ENCODE measurements at places on chromosomes 1 and 21.

DNA sequence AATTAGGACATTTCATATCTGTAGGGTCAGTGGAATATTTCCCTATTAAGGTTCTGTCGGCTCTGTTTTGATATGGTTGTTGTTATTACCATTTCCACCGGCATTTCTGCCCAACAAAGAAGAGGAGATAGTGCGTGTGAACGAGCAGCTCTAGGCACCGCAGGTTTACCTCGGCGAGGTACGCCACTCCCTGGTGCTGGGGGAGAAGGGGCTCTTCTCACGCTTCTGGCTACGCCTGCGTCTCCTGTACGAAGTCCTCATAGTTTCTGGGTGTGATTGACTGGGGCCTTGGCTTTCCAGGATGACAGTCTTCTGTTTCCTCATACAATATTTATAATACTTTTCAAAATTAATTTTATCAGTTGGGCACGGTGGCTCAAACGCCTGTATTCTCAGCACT, 54.4 kb upstream of the DIP2A start:
- no peak for DNase-seq

- no peak for DNase-seq
Observed at GRCh38 chr1:153577624-153578051, 12.0 kb upstream of the S100A2 start.

DNA sequence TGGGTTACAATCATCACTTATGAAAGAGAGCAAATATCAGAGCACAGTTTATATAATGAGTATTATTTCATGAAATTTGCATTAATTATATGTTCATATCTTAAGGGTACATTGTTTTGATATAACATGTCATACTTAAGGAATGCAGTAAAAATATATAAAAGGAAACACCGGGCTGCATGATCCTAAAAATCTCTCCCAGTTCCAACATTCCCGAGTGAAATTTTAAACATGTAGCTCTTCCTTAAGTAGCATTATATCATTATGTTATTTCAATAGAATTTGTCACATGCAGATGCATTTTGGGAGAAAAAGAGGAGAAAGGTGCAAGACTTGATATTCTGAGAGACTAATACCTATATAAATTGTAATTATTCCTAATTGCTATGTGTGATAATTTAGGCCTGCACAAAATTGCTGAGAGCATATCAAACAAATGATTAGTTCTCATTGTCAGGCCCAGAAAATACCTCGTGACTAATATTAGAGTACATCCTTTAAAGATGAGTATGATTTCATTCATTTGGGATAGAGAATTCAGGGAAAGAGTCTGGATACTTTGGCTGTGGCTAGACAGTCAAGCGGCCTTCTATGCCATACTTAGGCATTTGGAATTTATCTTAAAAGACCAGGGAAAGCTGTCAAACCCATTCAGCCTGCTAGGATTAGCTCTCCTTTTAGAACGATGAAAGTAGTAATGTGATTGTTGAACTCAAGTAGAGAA, 86.8 kb downstream of the ADGRL2 start:
- no peak for DNase-seq

DNA sequence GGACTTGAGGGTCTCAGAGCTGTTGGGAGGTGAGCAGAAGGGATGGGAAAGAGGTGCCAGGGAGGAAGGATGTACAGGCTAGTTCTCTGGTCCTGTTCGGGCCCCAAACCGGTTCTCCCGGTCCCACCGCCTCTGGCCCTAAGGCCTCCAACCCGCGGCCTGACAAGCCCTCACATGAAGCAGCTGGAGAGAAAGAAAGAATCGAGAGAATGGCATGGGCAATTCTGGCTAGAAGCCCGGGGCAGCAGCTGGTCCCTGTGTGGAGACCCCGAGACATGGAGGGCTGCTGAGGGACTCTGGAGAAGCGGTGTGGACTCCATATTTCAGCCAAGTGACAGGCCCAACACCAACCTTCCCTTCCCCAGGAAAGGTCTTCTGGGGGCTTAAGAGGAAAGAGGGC, 730 bp downstream of the CDC42SE1 start:
- peak; percentile 77 for DNase-seq

DNA sequence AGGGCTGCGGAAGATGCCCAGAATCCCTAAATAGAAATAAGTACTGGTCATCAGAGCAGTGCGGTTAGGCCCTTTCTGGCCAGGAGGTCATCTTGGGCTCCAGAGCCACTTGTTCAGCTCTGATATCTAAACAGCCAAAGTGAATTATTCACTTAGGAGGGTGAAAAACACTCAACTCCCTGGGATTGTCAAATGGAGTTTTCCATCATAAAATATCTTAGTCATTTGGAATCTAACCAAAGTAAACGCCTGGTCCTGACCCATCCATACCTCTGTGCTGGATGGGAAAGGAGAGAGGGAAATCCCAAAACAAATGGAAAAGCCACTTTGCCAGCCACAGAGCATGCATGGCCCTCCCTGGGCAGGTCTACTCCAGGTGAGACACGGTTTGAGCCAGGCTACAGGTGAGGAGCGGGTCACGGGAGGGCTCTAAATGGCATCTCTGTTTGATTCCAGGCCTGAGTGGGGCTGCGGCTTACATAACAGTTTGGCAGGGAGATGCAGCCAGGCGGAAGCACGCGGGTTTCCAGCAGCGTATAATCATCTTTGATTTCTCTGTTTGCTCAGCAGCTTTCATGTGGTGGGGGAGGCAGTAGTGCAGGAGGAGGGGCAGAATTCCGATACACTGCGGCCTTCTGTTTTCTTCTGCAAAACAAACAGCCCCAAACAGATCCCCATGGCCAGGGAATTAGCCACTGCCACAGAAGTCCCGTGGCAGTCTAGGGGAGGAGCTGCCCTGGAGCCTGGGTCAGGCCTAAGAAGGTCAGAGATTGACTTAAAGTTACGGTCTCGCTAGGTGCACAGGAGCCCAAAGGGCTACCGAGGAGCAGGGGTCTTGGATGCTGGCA, 59.1 kb upstream of the ZNF648 start:
- peak; percentile 72 for DNase-seq

- no peak for DNase-seq
Observed at GRCh38 chr1:10768552-10768951, 27.9 kb downstream of the CASZ1 start.

- no peak for DNase-seq
Observed at GRCh38 chr21:45053561-45054226, 20.7 kb upstream of the ADARB1 start.

GRCh38 chr1:196070940-196071339, 537.3 kb downstream of the KCNT2 start:
- DNase-seq, result no peak

DNA sequence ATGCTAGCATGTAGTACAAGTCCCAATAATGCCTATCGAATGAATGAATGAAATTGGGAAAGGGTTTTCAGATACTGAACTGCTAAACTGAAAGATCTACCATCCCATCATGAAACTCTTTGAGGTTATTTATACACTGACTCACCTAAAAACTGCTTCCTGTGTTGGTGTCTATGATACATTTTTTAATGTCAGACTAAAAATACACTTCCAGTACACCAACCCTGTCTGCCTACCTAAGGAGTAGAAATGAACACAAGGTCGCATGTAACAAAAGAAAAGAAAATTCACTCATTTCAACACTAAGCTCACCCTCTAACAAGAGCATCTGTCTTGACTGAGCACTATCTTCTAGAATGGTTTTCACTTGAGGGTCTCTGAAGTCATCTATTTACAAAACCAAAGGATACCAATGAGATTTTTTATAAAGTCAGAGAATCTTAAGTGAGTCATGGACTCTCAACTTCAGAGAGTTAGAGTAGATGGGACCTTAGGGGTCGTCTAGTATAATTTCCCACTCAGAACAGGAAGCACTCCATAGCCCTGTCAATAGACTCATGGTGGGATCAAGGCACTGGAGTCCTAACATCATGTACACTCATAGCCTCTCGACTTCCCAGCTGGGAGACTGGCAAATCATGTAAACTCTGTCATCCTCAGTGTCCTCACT, 53.4 kb downstream of the WLS start:
- no peak for DNase-seq

- no peak for DNase-seq
Observed at GRCh38 chr21:17602874-17603273, 9.8 kb downstream of the BTG3 start.

DNA sequence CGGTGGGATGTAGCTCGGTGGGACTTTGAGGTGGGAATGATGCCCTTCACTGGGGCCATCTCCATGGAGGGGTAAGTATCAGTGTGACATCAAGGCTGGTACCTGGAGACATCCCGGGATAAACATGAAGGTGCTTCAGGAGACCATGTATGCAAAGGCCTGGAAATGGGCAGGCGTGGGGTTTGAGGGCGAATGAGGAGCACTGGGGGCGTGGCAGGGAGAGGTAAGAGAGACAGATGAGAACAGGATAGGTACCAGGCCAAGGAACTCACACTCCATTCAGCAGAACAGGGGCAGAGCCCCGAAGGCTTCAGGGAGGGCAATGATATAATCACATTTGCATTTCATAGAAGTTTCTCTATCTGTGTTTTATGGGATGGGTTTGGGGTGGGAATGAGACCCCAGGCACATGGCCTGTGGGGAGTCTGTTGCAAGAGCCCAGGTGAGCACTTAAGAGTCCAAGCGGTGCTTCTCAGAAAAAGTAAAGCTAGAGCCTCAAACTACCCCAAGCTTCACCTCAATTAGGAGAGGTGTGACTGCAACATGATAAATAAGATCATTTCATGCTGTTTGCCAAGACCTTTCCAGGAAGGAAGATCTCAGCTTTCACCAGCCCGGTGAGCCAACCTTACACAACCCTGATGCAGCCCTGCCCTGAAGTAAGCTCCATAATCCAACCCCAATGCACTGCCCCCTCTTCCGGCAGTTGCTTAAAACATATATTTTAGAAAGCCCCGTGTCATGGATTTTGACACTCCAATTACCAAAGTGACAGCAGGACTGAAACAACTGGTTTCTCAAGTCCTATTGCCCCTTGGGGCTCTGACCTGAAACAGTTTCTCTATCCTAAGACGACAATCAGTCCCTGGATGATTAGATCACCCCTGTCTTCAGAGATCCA, 7.4 kb downstream of the S100A9 start:
- DNase-seq, result no peak

DNA sequence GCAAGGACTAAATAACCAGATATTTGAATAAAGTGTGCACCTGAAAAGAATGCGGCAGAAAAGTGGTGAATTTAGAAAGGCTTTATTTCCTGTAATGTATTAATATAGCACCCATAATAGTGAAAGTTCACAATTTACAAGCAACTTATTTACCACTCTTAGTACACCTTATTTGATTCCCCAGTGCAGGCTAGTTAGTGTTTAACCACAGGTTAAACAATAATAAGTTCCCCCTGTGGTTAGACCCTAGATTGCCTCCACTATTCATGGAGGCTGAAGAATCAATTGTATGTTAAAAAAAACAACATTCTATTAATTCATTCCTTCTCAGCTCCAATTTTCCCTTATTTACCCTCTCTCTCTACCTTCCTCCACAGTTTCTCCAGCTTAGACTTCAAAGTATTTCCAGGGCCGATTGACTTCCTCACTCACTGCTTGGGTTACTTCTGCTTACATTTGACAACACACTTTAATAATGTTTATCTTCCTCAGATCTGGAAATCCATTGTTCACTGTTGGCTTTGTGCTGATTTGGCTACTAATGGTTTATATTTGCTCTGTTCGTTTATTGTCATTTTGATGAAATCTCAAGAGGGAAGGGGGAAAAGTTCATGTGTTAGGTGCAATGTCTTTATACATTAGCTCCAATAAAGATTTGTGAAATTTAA, 796.3 kb downstream of the BRINP3 start:
- DNase-seq, result no peak

GRCh38 chr1:235663628-235664027, 14.0 kb upstream of the GNG4 start:
- no peak for DNase-seq

- DNase-seq, result peak; percentile 32
Observed at GRCh38 chr1:2241820-2242219, 13.7 kb downstream of the SKI start.

- no peak for DNase-seq
Observed at GRCh38 chr1:2258996-2259395, 30.9 kb downstream of the SKI start.

GRCh38 chr1:248165186-248165585, 9.4 kb upstream of the OR2M2 start:
- no peak for DNase-seq

GRCh38 chr1:85550784-85551516, 29.6 kb upstream of the CCN1 start:
- no peak for DNase-seq

DNA sequence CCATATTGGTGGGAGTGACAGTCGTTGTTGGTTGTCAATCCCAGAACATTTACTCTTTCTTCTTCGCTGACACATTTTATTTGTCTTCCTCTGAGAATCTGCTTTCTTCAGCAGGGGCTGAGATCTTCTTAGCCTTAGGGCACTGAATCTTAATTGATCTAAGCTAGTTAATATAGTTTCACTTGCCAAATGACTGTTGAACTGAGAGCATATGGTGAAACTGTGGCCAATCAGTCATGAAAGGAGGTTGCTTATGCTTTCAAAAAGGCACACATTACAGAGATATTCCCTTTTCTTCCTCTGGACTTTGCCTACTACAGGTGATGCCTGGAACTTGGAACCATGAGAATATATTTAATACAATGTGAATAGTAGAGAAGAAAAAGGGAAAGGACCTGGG, 60.0 kb upstream of the KIAA0040 start:
- DNase-seq, result no peak

- DNase-seq, result no peak
Observed at GRCh38 chr1:86416343-86416742, 7.6 kb upstream of the CLCA2 start.

- no peak for DNase-seq
Observed at GRCh38 chr1:165635823-165636222, 4.8 kb downstream of the MGST3 start.

GRCh38 chr1:94602802-94603625, 61.5 kb upstream of the F3 start:
- DNase-seq, result no peak

DNA sequence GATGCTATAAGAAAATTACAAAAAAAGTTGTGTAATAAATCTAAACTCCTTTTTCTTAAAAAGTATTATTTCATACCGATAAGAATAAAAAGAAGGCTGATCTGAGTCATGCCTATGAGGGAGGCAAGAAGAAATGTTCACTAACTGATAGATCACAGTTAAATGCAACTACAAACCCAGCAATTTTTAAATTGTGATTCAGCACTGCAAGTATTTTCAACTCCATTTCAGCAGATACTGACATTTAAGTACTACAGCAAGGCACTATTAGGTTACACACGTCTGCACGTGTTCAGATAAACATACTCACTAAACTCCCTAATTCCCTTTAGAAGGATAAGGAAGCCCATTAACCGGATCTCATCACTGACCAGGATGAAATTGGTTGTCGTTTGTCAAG, 213.3 kb upstream of the ZRANB2 start:
- DNase-seq, result no peak

All from retina (tissue), 1 donor.